NCI-H1105 treated with DMSO at 0.1 percent for 48 hours (cell line): ENCODE measurements at places on chromosomes 11 and 22.

DNA sequence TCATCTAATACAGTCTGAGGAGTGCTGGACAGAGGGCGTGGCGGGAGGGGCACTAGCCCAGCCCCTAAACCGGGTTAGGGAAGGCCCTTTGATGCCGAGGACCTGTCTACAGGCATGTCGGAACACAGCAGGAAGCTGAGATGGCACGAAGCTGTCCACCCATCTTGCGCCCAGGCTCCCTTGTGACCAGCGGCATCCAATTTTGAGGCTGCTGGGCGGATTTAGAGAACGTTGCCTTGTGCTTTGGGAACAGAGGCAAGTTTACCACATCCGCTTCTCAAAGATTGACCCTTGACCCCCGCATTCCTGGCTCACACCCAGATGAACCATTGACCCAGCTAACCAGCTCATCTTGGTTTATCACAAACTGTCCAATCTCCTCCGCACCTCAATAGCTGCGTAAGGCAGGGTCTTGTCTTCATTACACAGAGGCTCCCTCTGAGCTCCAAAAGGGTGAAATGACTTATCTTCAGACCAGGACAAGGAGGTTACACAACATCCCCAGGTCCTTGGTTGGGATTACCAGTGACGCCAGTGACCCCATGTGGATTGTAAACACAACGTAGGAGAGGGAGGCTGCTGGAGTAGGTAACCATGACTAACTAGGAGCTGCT is 4.5 kb downstream of the FAM83F start:
- DNase-seq = no peak

- DNase-seq = no peak
These were observed 723.0 kb downstream of the KCNA4 start for GRCh38 chr11:29293825-29294224.

- DNase-seq = peak; percentile 79
These were observed 51.9 kb upstream of the CDON start for GRCh38 chr11:126114486-126115126.

- DNase-seq = no peak
These were observed 435.4 kb downstream of the TMEM135 start for GRCh38 chr11:87473174-87473573.

DNA sequence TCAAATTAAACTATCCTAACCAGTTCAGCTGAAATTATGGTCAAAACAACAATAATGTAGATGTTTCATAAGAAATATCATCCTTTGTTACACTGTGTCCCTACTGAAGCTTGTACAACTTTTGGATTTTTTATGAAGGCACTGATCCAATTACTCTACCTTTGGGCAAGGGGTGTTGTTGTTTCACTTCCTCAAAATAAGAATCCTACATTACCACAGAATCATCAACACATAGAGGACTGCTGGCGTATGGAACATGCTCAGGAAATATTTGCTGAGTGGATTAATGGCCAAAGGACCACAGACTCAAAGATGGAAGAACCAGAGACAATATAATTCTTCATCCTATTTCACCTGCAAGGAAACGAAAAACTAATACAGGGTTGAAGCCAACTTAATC is 907.5 kb upstream of the CCDC90B start:
- no peak for DNase-seq
